ENCODE measurements at places on chromosomes 3 and 15.

GRCh38 chr15:35929740-35930444 is 383.9 kb upstream of the DPH6 start:
- no peak for DNase-seq

DNA sequence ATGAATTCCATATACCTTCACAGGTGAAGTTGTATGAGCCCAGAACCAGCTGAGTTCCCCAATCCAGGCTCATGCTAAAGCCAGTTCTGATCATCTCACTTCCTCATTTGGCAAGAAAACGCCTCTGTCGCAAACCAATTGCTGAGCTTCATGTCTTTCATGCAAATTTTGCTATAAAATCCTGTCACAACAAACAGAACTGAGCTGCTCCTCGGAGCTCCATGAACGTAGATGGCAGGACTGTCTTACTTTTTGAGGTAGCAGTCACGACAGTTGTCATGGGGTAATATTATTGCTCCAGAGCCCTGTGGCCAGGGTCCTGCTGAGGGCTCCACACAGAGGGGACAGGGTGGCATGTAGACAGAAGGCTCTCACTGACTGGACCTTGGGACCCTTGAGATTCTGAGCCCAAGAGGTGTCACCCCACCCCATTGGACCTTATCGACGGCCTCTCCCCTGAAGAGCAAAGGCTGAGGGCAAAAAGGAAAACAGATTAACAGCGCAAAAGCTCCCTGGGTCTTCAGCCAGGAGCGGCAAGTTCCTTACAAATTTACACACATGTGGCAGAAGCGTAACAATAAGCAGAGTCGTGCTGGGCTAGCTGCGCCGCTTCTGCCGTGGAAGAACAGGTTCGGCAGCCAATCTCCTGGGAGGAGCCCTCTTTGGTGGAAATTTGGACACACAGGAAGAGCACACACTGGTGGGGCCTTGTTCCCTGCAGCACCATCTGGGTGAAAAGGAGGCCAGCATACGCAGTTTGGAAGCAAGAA is 249.2 kb downstream of the OPA1 start:
- DNase-seq, result no peak

DNA sequence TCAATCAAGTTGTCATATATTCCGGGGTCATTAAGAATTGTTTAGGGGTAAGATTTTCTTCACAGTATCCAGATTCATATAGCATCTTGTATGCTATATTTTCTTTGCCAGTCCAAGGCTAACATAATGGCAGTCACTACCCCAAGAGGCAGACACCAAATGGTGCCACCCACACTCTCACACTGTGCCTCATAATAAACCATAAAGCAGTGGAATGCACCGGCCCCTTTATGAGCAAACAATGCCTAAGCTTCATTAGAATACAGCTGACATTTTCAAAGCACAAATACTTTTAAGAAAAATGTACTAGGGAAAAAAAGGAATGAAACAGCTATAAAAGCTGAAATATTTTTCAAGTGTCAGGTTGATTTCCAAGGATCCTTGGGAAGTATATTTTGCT is 121.6 kb downstream of the TFDP2 start:
- DNase-seq, result no peak

- no peak for DNase-seq
These were observed 65.5 kb upstream of the ROPN1 start for GRCh38 chr3:124057420-124057819.

GRCh38 chr15:32035285-32035684 is 5.0 kb downstream of the CHRNA7 start:
- no peak for DNase-seq

DNA sequence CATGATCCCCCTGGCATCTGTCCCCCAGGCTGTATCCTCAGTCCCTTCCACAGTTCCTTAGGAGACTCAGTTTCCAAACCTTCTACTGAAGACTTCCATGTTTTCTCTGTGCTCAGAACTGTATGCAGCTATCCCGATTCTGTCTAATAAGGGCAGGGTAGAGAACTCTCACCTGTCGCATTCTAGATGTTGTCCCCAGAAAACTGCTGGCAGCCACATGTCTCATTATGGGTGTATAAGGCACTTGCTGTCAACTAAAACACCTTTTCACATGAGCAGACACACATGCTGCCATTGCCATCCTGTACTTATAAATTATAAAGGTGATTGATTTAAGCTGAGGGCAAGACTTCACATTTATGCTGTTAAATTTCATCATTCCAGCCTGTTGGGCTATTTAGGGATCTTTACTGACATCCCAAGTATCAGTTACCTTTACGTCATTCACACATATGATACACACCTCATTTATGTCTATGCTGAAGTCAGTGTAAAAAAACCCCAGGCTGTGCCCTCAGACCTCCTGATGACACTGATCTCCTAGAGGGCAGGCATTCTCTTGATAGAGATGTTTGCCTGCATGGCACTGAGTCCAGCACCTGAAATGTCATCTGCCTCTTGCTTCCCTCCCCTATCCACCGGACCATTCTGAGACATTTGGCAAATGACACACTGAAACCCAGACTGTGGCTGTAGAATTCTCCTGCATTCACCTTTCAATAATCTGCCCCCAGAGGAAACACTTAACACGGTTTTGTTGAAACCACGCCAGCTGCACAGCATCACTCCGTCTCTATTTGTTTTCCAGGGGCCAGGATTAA is 35.8 kb downstream of the BTD start:
- no peak for DNase-seq
